ENCODE measurements at places on chromosomes 7 and 10. TPM values are rescaled to one million over a fixed set of nuclear protein-coding genes. Genes with fewer than 3 reads are reported as not detected.
A peak's percentile ranks its signal among the peaks of the same experiment; 100 is the strongest.

DNA sequence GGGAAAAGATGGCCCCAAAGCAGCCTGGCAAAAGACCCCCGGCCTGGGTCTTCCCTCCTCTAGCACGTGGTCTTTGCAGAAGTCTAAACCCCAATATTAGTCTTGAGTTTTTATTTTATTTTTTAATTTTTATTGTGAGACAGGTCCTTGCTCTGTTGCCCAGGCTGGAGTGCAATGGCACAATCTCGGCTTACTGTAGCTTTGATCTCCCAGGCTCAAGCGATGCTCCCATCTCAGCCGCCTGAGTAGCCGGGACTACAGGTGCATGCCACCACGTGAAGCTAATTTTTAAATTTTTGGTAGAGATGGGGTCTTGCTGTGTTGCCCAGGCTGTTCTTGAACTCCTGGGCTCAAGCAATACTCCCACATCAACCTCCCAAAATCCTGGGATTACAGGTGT, 40.3 kb upstream of the MXI1 start:
- H3K4me1 ChIP-seq, result peaks cover 14% of the 10 kb centered on the region

The HTR5A gene
- not detected for total RNA-seq

The FGFBP3 gene
- 1.7 TPM for total RNA-seq

The BAG3 gene
- total RNA-seq, result 79.7 TPM

GRCh38 chr10:68560943-68561864, 1.1 kb downstream of the TET1 start:
- H3K4me1 ChIP-seq, result peaks cover 32% of the 10 kb centered on the region
- peak overlapping the region; percentile 94 for H3K4me3 ChIP-seq
- H3K27me3 ChIP-seq, result no peaks in the 10 kb centered on the region
- no peak for DNase-seq
- peak overlapping the region; percentile 64 for H3K27ac ChIP-seq

The FLNC gene
- total RNA-seq, result 647 TPM

All from esophagus muscularis mucosa (tissue), 4 donors.